ENCODE measurements at places on chromosomes 5 and 9.

DNA sequence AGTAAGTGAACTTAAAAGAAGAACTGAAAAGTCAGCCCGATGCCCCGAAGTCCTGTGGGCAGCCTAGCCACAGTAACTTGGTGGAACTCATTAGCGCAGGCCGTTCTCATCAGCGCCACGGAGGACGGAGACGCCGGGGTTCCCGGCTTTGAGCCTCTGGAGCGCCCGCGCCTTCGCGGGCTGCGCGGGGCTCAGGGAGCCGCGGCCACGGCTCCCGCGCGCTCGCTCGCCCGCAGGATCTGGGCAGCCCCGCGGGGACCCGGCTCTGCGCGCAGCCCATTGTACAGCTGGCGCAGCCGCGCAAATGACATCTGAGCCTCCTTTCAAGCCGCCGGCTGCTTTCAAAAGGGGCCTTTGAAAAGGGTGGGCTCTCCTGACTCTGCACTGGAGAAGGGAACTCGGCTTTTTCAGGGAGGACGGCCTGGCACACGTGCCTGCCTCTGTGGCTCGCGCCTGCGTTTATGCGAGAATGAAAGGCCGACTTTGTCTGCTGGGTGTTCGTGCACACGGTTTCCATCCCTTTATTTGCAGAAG is 40.7 kb downstream of the TLR4 start:
- no peak for DNase-seq

DNA sequence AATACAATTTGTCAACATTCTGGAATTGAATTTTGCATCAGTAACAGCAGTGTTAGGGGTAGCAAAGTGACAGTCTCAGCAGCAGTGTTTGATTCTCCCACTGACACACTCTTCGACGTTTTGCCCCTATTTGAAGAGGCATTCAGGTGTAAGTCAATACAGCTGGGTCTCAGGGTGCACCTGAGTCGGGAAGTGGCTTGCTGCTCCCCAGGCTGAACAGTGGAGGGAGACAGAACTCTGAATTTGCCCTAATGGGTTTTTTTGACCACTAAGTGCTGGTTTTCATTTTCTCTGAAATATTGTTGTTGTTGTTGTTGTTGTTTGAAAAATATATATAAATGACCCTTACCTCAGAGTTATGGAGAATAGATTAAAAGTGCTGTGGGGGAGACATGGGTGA is 223.2 kb downstream of the TLR4 start:
- DNase-seq: no peak

DNA sequence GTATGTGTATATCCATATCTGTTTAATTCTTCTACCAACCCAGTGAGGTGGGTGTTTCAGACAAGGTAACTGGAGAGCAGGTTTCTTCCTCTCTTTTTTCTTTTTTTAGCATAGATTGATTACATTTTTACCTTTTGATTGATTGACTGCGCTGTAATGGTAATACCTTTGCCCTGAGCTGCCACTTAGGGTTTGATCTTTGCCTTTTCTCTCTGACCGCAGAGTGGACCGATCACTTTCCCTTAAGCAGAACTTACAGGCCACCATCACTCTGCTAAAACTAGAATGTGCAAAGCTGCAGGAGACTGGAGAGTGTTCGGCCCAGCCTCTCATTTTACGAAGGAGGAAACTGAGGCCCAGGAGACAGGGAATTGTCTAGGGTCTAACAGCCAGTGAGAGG is 38.0 kb downstream of the RCL1 start:
- no peak for DNase-seq

DNA sequence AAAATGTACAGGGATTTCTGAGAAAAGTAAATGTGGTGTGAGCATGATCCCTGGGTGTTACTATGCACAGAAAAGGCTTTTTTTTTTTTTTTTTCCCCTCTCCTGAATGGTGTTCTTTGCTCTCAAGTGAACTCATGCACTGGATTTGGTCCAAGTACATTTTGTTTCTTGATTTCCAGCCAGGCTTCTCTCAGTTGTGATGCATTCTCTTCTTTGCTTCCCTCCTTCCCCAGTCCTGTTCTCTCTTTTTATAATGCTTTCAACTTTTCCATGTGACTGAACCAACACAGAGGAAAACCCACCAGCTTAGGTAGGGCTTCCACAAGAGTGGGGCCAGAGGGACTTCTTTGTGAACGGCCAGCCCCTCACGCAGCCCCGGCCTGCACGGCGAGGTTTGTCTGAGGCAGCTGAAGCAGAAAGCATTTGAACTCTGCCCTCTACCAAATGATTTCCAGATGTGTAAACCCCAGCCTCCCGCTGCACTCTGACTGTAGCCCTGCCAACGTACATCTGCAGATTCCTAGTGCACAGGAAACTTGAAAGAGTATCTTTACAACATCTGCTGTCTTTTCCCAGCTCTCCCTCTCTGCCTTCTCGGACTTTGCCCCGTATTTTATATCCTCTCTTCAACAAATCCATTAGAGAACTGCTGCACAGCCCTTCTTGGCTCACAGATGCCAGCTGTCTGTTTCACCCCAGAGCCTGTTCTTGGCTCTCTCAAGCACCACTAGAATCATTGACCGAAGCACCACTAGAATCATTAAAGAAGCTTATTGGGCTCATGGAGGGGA is 71.8 kb upstream of the CD180 start:
- DNase-seq: no peak

GRCh38 chr9:133709015-133709611 is 29.0 kb downstream of the SARDH start:
- no peak for DNase-seq

DNA sequence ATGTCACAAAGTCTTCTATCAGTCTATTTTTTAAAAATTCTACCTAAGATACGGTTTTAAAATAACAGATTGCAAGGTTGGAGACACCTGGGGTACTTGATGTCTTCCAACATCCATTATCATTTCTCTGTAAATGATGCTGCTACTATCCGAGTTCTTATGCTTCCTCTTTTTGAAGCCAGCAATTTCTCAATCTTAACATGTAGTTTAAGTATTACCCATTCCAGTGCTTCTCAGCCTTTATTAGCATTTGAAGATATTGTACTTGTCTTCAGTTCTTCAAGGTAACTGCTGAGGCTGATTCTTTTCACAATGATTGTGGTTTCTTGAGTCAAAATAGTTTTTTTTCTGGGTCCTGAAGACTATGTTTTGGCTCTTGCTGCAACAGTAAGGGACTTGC is 96.4 kb upstream of the SELENOP start:
- DNase-seq: no peak

DNA sequence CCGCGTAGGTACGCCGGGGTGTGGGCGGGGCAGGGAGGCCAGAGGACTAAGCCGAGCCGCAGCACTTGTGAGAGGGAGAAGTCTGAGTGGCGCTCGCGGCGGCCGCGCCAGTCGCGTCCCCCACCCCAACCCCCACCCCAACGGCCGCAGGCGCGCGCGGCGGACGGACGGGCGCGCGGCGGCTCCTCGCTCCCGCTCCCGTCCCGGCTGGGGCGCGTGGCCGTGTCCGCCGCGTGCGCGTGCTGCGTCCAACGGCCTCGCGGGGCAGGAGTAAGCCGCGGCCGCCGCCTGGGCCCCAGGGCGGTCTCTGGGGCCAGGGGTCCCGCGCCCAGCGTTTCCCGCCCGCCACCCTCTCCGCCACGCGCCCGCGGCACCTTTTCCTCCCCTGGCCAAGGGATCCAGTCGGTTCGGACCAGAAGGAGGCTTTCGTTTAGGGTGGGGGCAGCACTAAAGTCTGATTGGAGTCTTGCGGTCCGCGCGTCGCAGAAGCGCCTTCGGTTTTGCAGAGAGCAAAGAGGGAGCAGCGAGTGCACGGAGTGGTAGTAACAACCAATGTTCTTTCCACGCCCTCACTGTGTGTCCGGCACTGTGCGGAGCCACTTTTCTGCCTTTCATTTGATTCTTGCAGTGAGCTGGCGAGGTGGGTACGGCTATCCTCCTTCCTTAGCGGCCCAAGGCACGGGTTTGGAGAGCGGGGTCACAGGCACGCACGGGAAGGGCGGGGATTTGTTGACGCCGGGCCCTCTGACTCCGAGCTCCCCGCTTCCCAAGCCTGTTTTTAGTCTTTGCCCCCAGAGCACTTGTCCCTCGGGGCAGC is 483 bp downstream of the G3BP1 start:
- no peak for DNase-seq

GRCh38 chr9:121542025-121542424 is 42.4 kb upstream of the GGTA1 start:
- no peak for DNase-seq

DNA sequence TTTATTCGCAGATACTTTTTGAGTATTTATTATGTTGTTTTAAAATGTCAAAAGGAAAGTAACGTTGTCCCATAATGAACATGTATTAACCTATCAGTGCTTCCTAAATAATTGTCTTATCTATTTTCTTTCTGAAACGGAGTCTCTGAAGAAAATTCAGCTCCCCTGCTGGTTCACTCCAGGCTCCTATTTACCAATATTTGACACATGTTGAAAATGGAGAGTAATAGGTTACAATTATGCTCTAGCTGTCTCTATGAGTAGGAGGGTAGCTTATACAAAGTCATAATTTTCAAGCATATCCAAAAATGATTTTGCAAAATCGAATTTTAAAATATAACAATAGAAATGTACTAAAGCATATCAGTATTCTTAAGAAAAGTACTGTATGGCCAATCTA is 844.1 kb downstream of the CDH18 start:
- no peak for DNase-seq

GRCh38 chr5:125579182-125579581 is 832.7 kb upstream of the ZNF608 start:
- DNase-seq: no peak

DNA sequence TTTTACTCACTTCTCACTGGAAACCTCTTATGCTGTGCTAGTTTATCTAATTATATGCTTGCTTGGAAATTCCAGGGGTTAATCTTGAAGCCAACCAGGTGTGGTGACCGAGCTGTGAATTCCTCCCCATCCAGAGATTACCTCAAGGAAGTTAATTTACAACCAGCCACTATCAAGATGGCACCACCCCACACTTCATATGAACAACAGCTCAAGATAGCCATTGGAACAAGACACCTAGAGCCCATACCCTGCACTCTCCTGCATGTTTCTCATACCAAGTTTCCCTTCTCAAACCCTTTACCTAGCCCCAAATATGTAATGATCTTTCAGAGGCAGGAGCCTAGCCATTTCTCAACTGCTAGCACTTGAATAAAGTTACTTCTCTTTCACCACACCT is 2156.9 kb upstream of the C9orf72 start:
- DNase-seq: no peak

GRCh38 chr9:34139477-34140146 is 13.1 kb upstream of the DCAF12 start:
- DNase-seq: no peak

DNA sequence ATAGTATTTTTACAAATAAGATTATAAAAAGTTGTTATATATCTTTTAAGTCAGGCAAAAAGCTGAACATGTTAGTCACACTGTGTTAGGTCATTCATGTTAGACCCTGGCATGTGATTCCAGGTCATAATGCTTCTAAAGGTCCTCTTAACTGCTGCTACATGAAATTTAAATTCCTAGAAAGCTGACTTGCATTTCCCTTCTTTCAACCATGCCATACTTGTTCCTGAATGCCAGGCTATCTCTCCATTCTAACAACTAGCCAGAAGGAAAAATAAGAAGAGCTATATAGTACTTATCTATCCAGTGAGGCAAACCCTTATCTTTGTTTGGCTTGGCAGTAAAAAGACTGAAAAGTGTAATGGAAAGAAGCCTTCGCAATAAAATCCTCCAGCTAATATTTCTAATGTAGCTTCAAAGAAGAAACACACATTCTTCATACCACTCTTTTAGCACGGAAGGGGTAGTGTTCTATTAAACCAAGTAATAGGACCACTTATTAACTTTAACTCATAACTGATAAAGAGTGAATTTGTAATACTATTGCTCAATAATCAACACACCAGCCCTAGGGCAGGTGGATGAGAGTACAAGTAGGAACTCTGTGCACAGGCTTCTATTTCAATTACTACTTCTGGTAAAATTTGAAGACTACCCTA is 310.2 kb downstream of the PDE4D start:
- DNase-seq: no peak

- DNase-seq: no peak
Measured at GRCh38 chr5:86170194-86170593, 447.5 kb upstream of the COX7C start.

DNA sequence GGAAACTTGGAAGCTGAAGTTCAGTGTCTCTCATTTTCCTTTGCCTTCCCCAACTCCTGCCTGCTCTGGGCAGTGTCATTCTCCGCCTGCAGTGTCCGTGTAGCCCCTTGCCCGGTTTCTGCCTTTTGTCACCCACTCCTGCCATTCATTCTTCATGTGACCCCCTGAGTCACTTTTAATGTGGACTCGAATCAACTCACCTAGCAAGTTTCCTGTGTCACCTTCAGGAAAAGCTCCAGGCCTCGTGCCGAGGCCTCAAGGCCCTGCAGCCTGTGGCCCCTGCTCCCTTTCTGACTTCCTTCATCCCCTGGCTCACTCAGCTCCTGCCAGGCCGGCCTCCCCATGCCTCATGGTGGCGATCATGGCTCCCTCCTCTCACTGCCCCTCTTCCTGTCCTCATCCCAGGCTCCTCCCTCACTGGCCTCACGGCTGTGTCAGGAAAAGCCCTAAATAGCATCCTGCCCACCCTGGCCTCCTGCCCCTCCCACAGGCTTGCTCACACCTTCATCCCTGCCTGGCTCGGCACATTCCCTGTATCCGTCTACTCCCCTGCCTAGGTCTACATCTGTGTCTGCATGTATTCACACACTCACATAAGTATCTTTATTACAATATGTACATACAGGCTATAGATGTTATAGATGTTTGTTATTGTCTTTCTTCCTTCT is 294.9 kb downstream of the MED10 start:
- no peak for DNase-seq

- DNase-seq: no peak
Measured at GRCh38 chr5:6568383-6568782, 64.5 kb downstream of the NSUN2 start.

GRCh38 chr9:75551861-75552260 is 338.6 kb upstream of the PCSK5 start:
- DNase-seq: no peak

GRCh38 chr9:135002336-135002735 is 84.6 kb upstream of the FCN1 start:
- DNase-seq: no peak

- no peak for DNase-seq
Measured at GRCh38 chr9:12778389-12778788, 3.6 kb downstream of the LURAP1L start.

DNA sequence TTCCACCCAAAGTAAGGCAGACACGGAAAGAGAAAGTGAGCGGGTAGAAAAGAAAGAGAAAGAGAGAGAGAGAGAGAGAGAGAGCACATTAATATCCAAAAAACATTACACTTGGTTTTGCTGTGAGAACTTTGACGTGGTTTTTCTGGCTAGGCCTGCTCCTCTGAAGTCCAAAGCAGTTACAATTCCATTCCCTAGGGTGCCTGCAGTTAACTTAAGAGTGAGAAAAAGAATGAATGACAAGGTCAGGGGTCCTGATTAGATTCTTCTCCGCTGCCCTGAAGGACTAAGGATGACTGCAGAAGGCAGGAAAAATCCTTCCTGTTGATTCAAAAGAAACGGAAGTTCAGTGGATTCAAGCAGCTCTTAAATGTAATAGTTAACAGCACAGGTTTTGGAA is 589.8 kb downstream of the PRELID2 start:
- no peak for DNase-seq

DNA sequence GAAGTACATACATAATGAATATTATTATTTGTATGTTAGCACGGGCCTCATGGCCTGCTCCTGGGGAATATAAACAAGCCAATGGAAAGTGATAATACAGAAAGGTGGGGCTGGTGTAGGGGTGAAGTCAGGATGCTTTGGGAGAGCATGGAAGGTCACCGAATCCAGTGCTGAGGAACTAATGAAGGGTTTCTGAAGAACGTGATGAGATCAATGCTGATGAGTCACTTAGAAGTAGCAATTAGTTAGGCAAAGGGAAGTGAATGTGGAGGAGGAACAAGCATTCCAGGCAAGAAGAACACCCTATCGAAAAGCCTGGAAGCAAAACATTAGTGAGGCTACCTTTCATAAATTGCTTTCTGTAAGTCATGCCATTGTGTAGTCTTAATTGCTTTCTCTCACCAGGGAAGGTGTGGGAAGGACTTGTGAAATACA is 2.1 kb downstream of the ANXA1 start:
- no peak for DNase-seq
